Progenitor cell of endocrine pancreas (in vitro differentiated cells): ENCODE measurements at places on chromosomes 5 and 9. TPM values are rescaled to one million over a fixed set of nuclear protein-coding genes. Genes with fewer than 3 reads are reported as not detected.

DNA sequence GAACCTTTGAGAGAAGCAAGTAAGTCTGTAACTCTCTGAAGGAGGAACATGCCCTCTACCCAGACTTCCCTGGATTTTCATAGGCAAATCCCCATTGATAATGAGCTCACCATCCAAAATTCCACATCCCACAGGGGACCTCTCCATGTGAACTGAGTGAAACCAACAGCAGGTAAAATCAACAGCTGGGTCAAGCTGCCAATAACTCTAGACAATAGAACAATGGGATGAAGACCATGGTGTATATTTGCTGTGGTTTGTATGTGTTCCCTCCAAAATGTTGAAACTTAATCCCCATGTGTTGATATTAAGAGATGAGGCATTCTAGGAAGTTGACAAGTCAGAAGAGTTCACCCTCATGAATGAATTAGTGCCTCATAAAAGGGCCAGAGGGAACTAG lies 110.2 kb upstream of the MYO10 start:
- no peak overlapping the region for H3K27ac ChIP-seq
- H3K4me1 ChIP-seq = no peaks in the 10 kb centered on the region
- H3K27me3 ChIP-seq = no peaks in the 10 kb centered on the region
- no peak for DNase-seq
- H3K36me3 ChIP-seq = no peaks in the 10 kb centered on the region

- no peaks in the 10 kb centered on the region for H3K36me3 ChIP-seq
- no peak overlapping the region for H3K27ac ChIP-seq
- no peaks in the 10 kb centered on the region for H3K27me3 ChIP-seq
- H3K4me3 ChIP-seq = no peak overlapping the region
These were observed 30.2 kb upstream of the TNIP1 start for GRCh38 chr5:151110992-151111391.

- no peaks in the 10 kb centered on the region for H3K36me3 ChIP-seq
- no peak overlapping the region for H3K27ac ChIP-seq
- no peaks in the 10 kb centered on the region for H3K4me1 ChIP-seq
- H3K27me3 ChIP-seq = no peaks in the 10 kb centered on the region
- no peak for DNase-seq
These were observed 82.3 kb upstream of the EPB41L4B start for GRCh38 chr9:109403116-109403515.

- no peaks in the 10 kb centered on the region for H3K36me3 ChIP-seq
- no peak for DNase-seq
- H3K4me1 ChIP-seq = no peaks in the 10 kb centered on the region
- H3K27ac ChIP-seq = no peak overlapping the region
- H3K4me3 ChIP-seq = no peak overlapping the region
These were observed 164.4 kb downstream of the DNAH5 start for GRCh38 chr5:13780081-13780480.

DNA sequence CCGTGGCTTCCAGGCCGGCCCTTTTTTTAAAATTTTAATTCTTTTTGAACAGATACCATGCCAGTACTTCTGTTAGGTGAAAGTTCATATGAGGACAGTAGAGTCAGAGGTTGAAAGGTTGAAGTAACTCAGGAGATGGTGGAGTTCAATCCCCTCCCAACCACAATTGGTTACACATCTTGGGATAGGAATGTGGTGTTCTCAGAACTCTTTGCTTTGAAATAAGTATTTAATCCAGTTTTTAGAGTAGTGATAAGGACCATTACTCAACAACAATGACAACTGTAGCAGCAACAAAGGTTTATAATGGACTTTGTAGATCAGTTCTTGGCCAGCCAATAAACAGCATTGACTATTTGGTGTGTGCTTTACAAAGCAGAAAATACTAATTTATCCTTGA lies 116.0 kb downstream of the ARHGAP26 start:
- H3K4me1 ChIP-seq = peaks cover 22% of the 10 kb centered on the region
- no peaks in the 10 kb centered on the region for H3K27me3 ChIP-seq
- DNase-seq = no peak
- H3K27ac ChIP-seq = no peak overlapping the region

DNA sequence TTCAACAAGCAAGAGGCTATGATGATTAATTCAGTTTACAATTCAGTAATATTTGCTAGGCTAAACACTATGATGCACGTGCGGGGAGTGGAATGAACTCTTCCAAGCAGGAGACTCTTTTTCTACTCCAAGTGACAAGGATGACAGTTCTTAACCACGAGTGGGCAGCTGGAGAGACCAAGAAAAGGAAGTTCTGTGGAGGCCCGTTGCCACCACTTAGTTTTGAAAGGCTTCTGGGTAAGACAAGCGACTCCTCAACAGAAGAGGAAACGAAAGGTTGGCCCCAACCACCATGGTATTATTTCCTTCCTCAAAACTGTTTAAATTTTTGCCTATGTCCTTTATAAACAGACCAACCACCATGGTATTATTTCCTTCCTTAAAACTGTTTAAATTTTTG lies 2.8 kb downstream of the DCAF12 start:
- H3K4me1 ChIP-seq = peaks cover 27% of the 10 kb centered on the region
- no peak overlapping the region for H3K4me3 ChIP-seq
- no peaks in the 10 kb centered on the region for H3K27me3 ChIP-seq
- no peak overlapping the region for H3K27ac ChIP-seq
- DNase-seq = no peak
- peaks cover 18% of the 10 kb centered on the region for H3K36me3 ChIP-seq

GRCh38 chr5:16784088-16784487 lies 152.0 kb downstream of the MYO10 start:
- H3K27me3 ChIP-seq = no peaks in the 10 kb centered on the region
- no peak overlapping the region for H3K27ac ChIP-seq
- H3K4me3 ChIP-seq = no peak overlapping the region
- peaks cover 20% of the 10 kb centered on the region for H3K36me3 ChIP-seq
- peaks cover 1% of the 10 kb centered on the region for H3K4me1 ChIP-seq

FOXD4L3 gene
- 0.36 and 0.44 TPM in 2 replicates for total RNA-seq

RICTOR gene
- total RNA-seq = 37.1 and 42.2 TPM in 2 replicates

PALM2AKAP2 gene
- total RNA-seq = 0.51 and 0.74 TPM in 2 replicates

PCDHB7 gene
- 0.93 and 1.1 TPM in 2 replicates for total RNA-seq
